ENCODE measurements at places on chromosomes 16 and 17. TPM values are rescaled to one million over a fixed set of nuclear protein-coding genes. Genes with fewer than 3 reads are reported as not detected.

Gene TNRC6A
- total RNA-seq, result 58.4 TPM

Gene CTRB1
- total RNA-seq, result not detected

GRCh38 chr16:68113765-68114240, 28.6 kb downstream of the NFATC3 start:
- H3K27ac ChIP-seq, result no peak overlapping the region
- H3K4me1 ChIP-seq, result peaks cover 8% of the 10 kb centered on the region
- no peak for DNase-seq
- no peak overlapping the region for H3K4me3 ChIP-seq
- no peaks in the 10 kb centered on the region for H3K27me3 ChIP-seq
- H3K36me3 ChIP-seq, result no peaks in the 10 kb centered on the region

- H3K36me3 ChIP-seq, result peaks cover 6% of the 10 kb centered on the region
- no peak overlapping the region for H3K4me3 ChIP-seq
- H3K27ac ChIP-seq, result no peak overlapping the region
- no peaks in the 10 kb centered on the region for H3K27me3 ChIP-seq
- H3K4me1 ChIP-seq, result peaks cover 20% of the 10 kb centered on the region
- no peak for DNase-seq
Measured at GRCh38 chr16:11601425-11601824, 14.7 kb upstream of the LITAF start.

Measured in Calu3 (cell line).